ENCODE measurements at places on chromosomes 4 and X.
A peak's percentile ranks its signal among the peaks of the same experiment; 100 is the strongest.

DNA sequence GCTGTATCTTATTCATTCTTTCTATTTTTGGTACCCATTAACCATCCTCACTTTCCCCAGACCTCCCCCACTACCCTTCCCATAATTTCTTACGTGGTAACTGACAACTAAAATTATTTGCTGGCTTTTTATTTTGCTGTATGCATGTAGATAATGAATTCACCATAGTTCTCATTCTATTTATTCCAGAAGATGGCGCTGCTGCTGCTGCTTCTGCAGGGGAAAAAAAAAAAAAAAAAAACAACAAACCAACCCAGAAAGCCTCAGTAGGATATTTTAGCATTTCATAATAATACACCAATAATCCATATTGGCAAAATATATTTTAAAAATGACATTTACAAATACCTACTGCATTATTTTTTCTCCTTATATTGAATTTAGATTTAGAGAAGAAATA, 416.6 kb upstream of the MAGEB18 start:
- DNase-seq = peak; percentile 3

- DNase-seq = no peak
Observed at GRCh38 chr4:99625369-99625768, 32.3 kb downstream of the C4orf54 start.

GRCh38 chr4:73034896-73035295, 34.6 kb downstream of the COX18 start:
- DNase-seq = no peak

GRCh38 chr4:150944660-150945059, 70.4 kb downstream of the LRBA start:
- peak; percentile 91 for DNase-seq

GRCh38 chrX:672931-673330, 42.3 kb downstream of the SHOX start:
- DNase-seq = no peak

DNA sequence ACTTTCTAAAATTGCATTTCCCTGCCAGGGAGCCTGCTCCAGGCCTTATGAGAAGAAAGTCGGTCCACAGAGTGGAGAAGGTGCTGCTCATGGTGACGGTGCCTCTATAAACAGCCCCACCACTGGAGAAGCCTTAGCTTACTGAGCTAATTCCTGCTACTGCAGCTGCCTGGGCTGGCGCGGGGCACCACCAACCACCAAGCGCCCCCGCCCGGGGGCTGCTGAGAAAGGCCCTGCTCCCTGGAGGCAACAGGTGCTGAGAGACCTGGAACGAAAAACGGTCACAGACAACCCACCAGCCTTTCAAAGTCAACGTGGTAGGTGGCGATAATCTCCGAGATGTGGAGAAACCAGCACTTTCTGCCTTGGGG, 2.9 kb downstream of the HCFC1 start:
- DNase-seq = peak; percentile 70

Data from hematopoietic multipotent progenitor cell treated with erythropoietin and hydrocortisone succinate and interleukin-3 and kit ligand, for 8 days (in vitro differentiated cells).